ENCODE measurements at places on chromosomes 1 and 21.

GRCh38 chr1:21621761-21622436, 47.3 kb downstream of the RAP1GAP start:
- DNase-seq, result no peak

- no peak for DNase-seq
Observed at GRCh38 chr1:221714227-221715152, 27.4 kb downstream of the DUSP10 start.

- DNase-seq, result no peak
Observed at GRCh38 chr1:18922319-18922726, 20.0 kb upstream of the ALDH4A1 start.

DNA sequence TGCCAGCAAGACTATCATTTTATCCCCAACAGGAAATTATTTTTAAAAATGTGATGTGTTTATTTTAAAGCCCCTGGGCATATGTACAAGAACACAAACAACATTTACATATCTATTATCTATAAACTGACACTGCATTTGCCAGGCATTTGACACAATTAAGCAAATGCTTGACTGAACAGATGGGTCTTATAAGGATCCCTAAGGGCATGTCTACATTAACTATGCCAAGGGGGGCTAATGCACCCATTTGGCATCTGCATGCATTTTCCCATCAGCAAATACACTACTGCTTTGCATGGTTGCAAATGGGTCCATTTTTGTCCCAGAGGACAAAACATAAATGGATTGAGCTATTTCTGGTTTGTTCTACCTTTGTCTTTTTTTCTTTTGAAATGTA, 884.8 kb upstream of the B3GALT2 start:
- no peak for DNase-seq

GRCh38 chr1:45554198-45554597, 3.6 kb downstream of the AKR1A1 start:
- no peak for DNase-seq

GRCh38 chr1:246647113-246647512, 77.1 kb upstream of the SCCPDH start:
- DNase-seq, result no peak

GRCh38 chr21:37292041-37292440, 24.9 kb upstream of the VPS26C start:
- DNase-seq, result no peak

DNA sequence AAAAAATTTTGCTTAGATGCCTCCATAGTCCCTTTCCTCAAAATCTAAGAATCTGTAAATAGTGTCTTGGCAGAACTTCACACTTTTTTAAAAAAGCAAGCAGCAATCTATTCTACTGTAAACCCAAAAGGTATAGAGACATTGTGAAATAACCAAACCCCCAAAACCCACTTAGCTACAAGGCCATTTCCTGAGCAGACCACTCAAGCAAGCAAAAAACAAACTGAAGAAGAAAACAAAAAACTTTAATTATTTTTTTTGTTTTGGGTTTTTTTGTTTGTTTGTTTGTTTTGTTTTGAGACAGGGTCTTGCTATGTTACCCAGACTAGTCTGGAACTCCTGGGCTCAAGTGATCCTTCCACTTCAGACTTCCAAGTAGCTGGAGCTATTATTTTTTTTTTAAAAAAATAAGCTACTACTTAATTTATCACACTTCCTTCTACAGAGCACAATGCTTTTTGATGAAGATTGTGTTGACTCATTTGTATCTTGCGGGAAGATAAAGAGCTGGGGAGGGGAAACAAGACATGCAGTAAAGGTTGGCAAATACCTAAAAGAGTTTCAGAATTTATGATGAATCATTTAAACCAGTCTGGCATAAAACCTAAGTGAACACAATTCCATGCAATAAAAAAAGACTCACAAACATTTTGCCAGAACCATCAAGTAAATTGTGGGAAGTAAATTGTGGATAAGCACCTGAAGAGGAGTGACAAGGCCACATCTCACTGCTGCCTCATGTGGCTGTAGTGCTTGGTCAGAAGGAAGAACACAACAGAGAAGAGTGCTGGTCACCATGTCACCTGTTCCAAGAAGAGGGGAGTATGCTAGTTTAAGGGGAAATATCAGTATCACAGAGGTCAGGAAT, 2.7 kb upstream of the PTPN22 start:
- no peak for DNase-seq

DNA sequence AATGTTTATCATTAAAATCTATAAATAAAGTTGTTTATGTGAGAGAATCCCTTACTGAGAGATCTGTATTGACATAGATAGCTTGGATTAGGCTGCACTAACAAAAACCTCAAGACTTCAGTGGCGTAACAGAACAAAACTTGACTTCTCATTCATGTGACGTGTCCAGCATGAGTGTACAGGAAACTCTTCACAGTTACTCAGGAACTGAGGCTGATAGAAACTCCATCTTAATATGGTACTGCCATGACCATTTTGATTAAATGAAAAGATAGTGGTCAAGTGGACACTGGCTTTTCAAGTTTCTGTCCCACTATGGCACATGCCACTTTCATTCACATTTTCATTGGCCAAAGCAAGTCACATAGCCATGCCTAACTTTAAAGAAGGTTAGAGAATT, 3.7 kb downstream of the ST3GAL3 start:
- DNase-seq, result no peak

- no peak for DNase-seq
Observed at GRCh38 chr1:19420606-19421005, 64.7 kb downstream of the CAPZB start.

- DNase-seq, result no peak
Observed at GRCh38 chr1:152658649-152659048, 4.5 kb upstream of the LCE2D start.

DNA sequence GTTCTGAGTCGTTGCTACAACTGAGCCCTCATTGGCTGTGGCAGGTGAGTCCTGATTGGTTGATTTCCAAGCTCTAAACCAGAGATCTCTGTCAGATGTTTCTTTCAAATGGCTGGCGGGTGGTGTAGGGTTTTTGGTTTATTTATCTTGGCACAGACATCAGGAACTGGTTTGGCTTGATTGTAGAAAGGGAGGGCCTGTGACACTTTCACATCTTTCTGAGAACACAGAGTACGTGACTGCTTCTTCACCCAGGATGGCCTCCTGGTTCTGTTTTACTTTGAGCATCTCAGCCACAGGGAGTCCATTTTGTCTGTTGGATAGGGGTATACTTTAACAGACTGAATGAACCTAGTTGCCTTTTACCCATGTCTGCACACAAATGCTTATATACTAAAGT, 89.4 kb upstream of the GPR52 start:
- DNase-seq, result no peak

DNA sequence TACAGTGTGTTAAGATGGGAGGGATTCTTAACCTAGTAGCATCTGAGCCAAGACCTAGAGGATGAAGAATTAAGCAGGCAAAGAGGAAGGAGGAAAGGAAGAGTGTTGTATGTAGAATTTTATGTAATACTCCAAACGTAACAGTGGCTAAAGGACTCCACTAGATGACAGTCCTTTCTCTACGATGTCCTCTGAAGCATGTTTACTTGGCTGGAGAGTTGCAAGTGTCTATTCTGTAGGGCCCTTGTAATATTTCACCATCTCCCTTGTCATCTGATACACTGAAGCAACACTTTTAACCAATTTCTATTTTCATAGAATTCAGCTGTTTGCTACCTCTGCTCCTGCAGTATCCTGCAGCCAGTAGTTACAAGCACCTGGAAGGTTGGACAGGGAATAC, 2.2 kb upstream of the YBX1 start:
- no peak for DNase-seq

DNA sequence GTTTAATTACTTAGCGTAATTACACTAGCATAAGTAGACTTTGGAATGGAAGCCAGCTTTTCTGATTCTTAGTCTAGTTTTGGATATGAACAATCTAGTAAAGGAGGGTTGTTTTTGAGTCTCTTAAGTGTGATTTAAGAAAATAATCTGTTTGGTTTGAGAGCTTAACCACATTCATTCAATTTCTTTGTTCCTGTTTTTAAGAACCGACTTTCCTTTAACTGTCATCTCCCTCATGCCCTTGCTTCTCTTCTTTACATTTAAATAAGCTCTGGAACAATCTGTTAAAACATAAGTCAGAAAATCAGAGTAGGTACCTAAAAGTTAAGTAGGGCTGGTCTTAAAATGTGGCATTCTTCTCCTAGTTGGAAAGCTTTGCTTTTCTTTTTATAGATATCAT, 27.7 kb downstream of the CDC42 start:
- DNase-seq, result no peak

GRCh38 chr1:198064181-198064580, 92.6 kb upstream of the NEK7 start:
- no peak for DNase-seq

- no peak for DNase-seq
Observed at GRCh38 chr1:109530457-109531087, 9.1 kb upstream of the GPR61 start.

DNA sequence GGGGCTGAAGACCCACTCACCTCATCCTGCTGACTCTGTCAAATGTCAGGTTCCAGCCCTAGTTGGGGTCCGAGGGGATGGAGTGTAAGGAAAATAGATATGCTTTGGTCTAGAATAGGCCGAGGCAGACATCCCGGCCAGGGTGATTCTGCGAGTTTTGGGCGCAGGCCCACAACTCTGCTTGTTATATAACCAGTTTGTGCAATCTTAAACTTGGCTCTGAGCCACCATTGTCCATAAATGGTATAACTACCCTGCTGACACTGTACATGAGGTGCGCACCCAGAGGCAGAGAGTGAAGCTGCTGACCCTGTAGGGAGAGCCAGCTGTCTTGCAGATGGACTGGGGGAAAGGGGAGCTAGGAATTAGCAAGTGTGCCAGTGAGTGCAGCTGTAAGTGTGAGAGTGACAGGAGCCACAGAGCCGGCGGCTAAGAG, 1388.8 kb downstream of the AMY1C start:
- no peak for DNase-seq

- DNase-seq, result no peak
Observed at GRCh38 chr1:38340409-38340808, 293.8 kb upstream of the POU3F1 start.

GRCh38 chr1:230495891-230496385, 69.8 kb upstream of the PGBD5 start:
- no peak for DNase-seq

DNA sequence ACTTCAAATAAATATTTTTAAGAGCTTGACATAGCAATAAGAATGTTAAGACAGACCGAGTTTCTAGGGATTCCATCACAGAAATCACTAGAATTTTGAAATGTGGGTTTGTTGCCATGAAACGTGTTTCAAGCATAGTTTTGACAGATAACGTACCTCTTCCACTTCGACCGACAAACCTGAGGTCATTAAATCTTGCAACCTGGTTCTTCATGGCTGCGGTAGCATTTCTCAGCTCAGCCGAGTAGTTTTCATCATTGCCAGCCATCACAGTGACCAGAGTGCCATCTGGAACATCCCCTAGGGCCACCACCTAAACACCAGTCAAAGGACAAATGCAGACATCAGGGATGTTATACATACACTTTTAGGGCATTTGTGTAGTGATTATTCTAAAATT, 168.7 kb downstream of the RUNX1 start:
- DNase-seq, result no peak

GRCh38 chr1:109719337-109719837, 7.3 kb downstream of the GSTM5 start:
- DNase-seq, result no peak

GRCh38 chr21:16404776-16405175, 675.0 kb downstream of the USP25 start:
- DNase-seq, result no peak

DNA sequence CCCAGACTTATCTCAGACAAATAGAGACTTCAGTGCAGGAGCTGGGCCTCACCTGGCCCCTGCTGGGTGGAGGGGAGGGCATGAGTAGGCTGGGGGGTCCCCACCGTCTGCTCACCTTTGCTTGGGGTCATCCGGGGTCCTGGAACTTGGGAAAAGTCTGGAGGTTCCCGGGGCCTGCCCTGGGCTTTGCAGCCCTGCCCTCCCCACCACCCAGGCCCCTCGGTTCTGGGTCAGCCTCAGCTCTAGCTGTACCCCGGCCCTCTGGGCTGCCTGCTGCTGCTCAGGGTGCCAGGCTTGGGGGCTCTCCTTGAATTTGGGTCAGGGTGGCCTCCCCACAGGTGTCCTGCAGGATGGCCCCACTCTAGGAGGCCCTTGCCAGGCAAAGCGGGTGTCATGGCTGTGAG, 2.4 kb upstream of the TMEM52 start:
- no peak for DNase-seq
